ENCODE measurements at places on chromosomes 2 and 18.

DNA sequence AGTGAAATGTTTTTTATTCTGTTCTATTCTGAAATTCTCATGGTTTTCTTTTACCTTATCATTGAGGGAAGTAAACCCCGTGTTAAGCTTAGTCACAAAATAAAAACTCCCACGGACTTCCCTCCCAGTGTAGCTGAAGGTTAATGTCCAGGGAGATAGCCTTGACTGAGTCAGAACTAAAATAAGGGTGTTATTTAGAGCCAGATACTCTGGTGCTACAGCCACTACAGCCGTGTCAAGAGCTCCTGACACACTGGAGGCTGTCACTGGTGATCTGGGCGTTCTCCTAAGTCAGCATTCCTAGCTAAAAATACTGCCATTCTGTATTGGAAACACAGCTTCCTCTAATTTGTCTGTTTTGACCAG is 82.0 kb upstream of the RANBP2 start:
- no peak for DNase-seq

DNA sequence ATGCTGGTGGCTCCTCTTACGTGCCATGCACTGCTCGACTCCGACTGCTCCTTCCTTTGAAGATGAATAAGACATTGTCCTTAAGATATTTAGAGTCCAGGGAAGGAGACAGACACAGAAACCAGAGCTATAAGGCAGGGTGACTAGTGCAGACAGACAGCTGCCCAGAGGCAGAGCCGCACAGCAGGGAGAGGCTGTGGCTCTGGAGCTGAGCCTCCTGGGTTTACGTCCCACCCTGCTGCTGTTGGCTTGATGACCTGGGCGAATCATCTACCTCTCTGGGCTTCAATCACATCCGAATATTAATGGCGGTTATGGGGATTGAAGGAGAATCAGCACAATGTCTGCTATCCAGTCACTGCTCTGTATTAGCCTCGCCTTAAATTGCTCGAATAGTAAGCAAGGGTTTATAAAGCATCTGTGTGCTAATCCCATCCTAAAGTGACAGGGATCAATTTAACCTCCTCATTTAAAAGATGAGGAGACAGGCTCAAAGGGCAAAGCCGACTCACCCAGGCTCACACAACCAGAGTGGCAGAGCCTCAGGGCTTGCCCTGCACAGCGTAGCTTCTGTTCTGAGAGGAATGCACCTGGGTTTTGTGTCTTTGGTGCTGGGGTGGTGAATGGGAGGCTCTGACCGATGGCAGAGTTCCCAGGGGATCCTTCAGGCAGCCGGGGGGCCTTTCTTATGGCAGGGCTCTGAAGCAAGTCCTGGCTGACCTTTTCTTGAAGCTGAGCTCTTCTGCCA is 284.1 kb downstream of the MYCN start:
- DNase-seq: no peak

DNA sequence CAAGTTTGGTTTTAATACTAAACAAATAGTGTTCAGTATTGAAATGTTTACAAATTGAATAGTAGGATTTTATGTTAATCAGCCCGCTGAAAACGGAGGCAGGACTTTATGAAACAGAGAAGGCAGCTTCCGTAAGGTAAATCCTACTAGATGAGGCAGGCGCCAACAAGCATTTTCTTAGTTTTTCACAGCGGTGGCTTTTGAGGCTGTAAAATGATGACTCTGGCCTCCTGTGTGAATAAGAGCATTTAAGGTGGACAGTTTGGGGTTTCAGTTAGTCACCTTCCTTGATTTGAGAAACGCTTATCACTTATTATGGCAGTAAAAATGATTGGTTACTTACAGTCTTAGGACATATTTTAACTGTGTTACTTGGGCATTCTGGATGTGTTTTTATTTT is 212.9 kb downstream of the PTGR3 start:
- DNase-seq: no peak

GRCh38 chr2:116132833-116133232 is 1681.7 kb upstream of the DDX18 start:
- no peak for DNase-seq

GRCh38 chr18:78699499-78699898 is 280.1 kb upstream of the SALL3 start:
- DNase-seq: no peak

GRCh38 chr2:121129692-121130091 is 155.3 kb downstream of the TFCP2L1 start:
- no peak for DNase-seq

- no peak for DNase-seq
Measured at GRCh38 chr2:222572264-222572721, 83.6 kb downstream of the FARSB start.

GRCh38 chr2:60355849-60356261 is 197.6 kb downstream of the BCL11A start:
- DNase-seq: no peak

DNA sequence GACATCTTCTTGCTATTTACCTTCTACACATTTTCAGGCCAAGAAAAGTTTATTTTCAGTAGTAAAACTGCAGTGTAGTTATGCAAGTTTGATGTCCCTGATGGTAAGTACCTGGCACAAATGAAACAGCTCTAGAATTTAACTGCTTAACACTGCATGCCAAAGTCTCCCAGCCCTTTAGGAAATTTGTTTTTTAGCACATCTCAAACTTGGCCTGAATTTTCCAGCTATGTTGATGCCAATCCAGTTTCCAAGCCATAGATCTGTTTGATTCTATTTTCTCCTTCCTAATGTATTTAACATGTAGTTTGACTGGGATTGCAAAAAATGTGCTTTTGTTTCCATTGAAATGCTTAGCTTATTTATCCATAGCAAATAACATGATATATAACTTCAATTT is 29.3 kb upstream of the ZNF385B start:
- no peak for DNase-seq

DNA sequence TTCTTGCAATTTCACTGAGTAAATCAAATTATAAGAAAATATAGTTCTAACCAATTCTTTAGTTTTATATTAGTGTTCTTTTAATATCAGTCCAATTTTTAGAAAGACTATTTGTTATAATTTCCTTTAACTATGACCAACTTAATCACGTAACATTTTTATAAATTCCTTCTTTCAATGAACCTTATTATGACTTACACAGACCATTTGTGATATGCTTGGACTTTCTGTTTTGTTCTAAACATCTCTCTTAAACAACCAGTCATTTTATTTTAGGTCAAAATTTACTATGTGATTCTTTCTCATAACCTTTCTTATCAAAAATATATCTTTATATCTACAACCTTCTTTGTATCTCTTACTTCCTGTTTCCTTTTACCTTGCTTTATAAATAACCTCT is 39.5 kb upstream of the DYNAP start:
- DNase-seq: no peak

DNA sequence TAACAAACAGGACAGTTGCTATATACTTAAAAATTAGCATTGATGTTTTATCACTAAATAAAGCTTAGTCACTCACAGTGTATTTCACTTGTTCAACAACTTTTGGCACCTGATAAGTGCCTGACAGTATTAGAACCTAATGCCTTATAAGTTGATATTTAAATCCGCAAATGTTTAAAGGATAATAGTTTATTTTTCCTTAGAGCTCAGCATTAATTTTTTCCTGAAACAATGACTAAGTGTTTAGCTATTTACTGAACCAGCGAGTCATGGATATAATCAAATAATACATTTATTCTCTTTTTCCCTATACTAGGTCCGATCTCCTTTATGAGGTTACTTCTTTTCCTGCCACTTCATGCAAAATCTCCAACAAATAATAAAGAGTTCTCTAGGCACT is 146.0 kb upstream of the PGAP1 start:
- no peak for DNase-seq

DNA sequence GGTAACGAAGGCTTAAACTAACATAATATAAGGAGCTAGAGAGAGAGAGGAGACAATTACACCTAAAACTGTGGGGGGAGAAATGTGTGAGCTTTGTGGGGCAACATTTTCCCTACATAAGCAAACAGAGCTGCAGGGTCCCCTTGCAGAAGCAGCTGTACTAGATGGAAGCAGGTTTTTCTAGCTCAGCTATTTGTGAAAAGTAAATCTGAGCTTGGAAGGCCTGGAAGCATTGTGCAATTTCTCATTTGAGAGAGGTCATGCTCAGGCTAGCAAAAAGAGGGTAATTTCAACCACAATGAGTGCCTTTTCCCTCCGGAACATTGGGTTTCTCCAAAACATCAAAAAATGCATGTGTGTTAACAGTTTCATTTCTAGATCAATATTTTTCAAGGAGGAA is 130.0 kb downstream of the ARL4C start:
- DNase-seq: no peak

- no peak for DNase-seq
Measured at GRCh38 chr2:20179466-20179754, 45.5 kb downstream of the SDC1 start.

DNA sequence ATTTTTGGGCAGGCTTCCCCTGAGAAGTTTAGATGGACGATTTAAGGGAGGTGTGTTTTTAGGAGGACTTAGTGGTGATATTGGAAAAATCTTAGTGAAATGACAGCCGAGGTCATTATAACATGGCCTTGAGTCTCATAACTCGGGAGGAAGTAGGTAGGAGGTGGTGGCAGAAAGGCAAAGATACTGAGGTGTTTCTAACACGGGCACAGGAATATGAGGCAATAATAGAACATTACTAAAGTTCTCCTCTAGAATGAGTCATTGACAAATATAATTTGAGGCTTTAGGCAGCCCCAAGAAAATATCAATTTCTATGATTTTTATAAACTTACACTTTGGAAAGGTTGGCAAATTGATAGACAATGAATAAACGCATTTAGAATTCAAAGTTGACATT is 146.1 kb upstream of the ZEB2 start:
- no peak for DNase-seq

GRCh38 chr2:7165736-7166135 is 248.5 kb downstream of the RNF144A start:
- DNase-seq: no peak

GRCh38 chr2:221484761-221485502 is 87.2 kb downstream of the EPHA4 start:
- no peak for DNase-seq

DNA sequence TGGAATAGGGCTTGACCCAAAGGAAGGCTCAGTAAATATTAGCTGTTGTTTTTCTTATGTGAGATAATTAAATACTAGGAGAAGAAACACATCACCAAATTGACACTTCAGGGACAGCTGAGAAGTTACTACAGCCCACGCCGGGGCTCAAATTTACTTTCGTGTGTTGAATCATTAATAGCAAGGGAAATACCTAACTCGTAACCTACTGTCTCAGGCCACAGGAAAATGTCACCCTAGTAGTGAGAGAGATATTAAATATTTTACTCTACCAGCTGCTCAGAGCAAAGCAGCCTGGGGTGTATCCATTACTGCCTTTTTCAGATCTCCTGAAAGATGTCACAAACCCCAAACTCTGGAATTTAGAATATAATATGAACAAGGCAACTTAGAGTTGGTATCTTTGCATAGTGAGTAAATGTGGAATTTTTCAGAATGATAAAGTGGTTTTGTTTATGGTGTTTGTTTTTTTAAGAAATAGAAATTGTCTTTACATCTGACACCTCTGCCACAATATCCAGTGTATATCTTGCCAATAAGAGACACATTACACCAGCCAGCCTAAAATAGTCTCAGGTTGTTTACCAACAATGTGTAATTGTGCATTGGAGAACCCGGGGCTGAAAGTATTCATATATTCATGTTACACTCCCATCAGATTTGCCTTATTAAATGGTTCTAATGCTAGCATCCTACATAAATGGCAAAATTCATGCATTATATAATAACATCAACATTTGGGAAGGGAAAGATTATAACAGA is 48.4 kb downstream of the ATP8B1 start:
- no peak for DNase-seq

- DNase-seq: no peak
Measured at GRCh38 chr2:152565884-152566727, 151.2 kb downstream of the PRPF40A start.

DNA sequence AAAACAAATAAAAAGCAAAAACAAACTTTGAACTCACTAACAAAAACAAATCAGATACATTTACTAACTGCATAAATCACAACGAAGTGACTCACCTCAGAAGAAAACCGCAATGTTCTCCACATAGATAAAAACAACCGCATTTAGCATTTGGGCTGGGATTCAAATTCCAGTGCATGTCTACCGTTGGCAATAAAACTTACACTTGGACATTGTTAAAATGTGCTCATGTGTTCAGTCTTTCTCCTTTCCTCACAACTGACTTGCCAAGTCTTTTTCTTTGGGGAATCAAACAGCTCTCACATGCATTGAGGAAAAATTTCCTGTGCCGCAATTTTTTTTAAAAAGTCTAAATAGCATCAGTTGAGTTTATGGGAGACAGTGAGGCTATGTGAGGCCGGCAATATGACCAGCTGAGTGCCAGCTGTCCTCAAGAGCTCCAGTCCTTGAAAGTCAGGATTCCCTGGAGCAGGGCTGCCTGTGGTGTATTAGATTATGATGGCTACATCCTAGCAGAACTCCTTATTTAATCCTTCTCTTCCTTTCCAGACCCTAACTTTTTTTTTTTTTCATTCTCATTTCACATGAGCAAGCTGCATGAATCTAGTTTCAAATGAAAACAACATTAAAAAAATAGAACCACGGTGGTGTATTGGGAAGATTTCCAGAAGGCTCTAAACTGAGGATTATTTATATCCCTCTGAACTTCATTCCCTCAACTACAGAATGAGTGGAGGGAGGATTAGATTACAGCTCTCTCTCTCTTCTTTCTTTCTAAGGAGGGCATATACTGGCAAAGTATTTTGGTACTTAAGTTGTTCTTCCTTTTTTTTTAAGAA is 70.2 kb upstream of the MEIS1 start:
- DNase-seq: no peak

DNA sequence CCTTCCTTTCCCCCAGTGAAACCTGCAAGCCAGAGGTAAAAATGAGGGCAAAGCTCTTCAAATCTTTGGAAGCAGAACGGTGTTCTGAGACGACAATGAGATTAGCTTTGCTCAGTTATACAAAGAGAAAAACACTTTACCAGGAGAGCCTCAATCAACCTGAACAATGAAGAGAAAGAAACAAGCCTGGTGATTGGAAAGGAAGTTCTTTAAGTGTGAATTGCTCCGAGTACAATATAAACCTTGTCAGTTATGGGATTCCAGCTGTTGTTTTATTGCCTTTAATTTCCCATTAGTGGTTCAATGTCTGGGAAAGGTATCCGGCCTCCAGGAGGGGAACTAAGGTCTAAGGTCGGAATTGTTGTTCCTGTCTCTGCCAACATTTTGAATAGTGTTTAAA is 901.6 kb downstream of the EPHA4 start:
- no peak for DNase-seq

DNA sequence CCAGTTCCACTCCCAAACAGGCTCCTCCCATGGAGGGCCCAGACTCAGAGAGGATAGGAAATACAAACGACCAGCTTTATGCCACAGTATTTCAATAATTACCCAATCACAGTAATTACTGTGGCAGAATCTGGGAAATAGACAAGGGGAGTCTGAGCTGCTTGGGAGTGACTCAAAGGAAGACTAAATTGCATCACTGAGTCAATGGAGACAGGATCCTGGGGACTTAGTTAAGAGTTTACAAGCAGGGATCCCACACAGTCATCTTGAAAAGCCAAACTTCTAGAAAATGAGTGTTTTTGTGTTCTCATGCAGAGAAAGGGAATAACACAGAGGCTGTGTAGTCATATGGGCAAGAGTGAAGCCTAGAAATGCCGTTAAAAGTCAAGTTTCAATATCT is 1142.1 kb downstream of the CNTNAP5 start:
- DNase-seq: no peak
